Daoy (cell line): ENCODE measurements at places on chromosomes 13 and 19.
A peak's percentile ranks its signal among the peaks of the same experiment; 100 is the strongest.

DNA sequence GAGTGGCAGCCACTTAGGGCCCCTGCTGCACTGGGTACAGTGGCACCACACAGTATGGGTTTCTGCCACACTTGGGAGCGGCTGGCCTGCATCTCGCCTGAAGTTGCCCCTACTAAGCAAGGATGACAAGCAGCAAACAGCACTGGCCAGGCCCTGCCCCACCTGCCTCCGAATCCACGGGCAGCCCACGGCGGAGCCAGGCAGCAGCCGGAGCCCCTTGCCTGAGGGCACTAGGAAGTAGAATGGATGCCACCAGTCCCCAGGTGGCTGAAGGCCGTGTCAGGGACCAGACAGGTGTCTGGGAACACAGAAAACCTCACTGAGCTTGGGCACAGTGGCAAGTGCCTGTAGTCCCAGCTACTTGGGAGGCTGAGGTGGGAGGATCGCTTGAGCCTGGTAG, 19.4 kb downstream of the MLLT1 start:
- no peak for DNase-seq

DNA sequence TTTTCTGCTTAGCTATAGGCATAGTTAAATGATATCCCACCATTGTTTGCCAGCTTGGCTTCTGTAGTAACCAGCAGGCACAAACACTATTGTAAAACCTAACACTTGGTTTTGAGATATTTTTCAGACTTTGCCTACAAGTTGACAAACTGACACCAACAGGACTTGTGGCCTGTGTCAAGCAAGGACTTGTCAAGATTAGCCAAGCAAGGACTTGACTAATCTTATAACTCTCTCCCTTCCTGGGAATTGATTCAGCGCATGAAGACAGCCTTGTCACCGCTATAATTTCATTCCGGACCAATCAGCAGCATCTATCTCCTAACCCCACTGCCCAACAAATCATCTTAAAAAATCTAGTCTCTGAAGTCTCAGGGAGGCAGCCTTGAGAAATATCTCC, 72.7 kb upstream of the SLITRK1 start:
- DNase-seq: no peak

- no peak for DNase-seq
Measured at GRCh38 chr19:6416658-6417405, 7.8 kb downstream of the KHSRP start.

- DNase-seq: no peak
Measured at GRCh38 chr13:18949489-18949761, 232.2 kb downstream of the TUBA3C start.

DNA sequence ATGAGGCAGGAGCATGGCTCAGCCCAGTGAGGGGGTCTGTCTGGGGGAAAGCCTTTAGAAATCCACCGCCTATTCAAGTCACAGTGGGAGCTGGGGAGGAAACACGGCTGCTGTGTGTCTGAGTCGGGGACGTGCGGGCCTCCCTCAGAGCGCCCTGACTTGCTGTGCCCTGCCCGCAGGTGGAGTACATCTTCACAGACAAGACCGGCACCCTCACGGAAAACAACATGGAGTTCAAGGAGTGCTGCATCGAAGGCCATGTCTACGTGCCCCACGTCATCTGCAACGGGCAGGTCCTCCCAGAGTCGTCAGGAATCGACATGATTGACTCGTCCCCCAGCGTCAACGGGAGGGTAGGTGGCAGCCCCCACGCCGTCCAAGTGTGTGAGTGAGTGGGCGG, 137.8 kb upstream of the MCF2L start:
- no peak for DNase-seq

DNA sequence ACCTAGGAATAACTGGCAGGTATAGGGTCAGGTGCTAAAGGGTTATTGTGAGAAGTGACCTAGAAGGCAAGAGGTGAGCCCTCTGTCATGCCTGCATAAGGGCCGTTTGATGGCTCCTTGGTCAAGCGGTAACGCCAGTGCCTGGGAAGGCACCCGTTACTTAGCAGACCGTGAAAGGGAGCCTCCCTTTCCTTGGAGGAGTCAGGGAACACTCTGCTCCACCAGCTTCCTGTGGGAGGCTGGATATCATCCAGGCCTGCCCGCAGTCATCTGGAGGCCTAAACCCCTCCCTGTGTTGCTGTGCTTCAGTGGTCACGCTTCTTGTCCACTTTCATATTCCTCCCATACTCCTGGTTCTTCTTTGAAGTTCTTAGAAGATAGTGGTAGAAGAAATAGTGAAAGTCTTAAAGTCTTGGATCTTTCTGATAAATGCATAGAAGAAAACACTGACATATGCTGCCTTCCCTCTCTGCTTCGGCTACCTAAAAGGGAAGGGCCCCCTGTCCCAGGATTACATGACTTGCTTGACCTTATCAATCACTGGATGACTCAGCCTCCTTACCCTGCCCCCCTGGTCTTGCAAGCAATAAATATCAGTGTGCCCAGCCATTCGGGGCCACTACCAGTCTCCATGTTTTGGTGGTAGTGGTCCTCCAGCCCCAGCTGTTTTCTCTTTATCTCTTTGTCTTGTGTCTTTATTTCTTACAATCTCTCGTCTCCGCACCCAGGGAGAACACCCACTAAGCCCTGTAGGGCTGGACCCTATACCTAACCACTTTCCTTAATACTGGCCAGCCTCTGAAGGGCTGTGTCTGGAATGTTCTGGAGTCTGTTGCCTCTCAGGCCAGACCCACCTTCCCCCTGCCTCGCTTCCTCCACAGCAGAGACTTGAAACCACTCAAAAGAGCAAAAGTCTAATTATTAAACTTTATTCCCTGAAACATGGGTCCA, 16.1 kb upstream of the ABCC4 start:
- peak; percentile 8 for DNase-seq

GRCh38 chr13:85255978-85256377, 543.2 kb downstream of the SLITRK6 start:
- DNase-seq: no peak

- DNase-seq: no peak
Measured at GRCh38 chr19:5645409-5645808, 22.5 kb downstream of the SAFB start.

- DNase-seq: no peak
Measured at GRCh38 chr13:48246102-48246501, 13.1 kb downstream of the ITM2B start.

DNA sequence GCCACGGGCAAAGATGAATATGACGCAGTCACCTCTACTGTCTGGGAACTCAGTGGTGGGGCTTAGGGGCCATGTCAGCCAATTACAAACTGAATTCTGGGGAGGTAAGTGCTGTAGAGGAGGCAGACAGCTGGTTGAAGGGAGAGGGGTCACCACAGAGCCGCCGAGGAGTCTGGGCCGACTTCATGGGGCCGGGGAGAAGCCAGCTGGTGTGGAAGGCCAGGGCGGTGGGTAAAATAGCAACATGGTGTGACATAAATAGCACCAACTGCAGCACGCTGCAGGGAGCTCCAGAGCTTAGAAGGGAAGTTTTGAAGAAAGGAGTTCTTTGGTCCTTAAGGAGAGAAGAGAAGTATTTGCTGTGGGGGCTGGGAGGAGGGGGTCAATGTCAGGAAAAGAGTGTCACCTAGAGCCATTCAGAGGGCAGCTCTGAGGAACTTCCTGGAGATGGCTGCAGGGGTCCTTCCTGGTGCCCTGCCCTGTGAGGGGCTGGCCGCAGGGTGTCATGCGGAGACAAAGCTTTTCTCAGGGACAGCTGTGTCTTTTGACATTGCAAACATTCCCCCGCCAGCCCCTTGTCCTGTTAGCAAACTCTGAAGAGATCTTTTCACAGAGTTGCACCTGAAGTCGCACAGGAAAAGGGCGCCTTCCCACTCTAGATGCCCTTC, 6.4 kb downstream of the METTL21C start:
- no peak for DNase-seq

GRCh38 chr19:17419621-17420474, at the start of gene MVB12A:
Gene MVB12A, plus strand, starts transcription at chr19:17420047. Its CDS starts 89 bp downstream, at chr19:17420136.
- DNase-seq: peak; percentile 100

DNA sequence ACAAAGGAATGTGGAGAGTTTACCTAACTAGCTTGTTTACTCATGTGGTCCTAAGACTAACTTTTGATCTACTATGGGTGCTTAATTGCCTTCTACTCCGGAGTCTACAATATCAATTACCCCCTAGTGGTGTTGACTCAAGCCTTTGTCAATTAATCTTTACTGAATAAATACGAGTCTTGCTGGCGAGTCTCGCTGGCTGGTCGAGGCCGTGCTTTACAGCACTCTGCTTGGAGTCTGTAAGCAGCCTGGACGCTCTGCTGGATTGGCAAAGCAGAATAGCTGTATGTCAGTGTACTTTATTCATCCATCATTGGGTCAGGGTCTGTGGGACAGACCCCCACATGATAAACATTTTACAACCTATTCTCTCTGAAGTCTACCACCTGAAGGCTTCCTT, 9.9 kb upstream of the SPART start:
- DNase-seq: no peak

DNA sequence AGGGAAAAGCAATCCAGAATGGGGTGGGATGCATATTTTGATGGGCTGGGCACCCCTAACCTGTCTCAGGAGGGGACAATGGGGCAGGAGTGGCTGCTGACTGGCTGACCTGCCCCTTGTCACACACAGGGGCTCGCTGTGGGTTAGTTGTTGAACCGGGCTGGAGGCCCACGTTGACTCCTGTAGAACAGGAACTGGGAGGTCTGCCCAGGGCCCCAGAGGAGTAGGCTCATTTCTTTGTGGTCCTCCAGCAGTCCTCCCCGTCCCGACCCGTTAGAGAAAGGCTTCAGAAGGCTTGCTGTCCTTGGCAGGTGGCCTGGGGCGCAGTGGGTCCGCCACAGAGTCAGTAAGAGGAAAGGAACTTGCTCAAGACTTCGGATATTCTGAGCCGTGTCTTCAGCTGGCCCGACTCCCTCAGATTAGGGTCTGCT, 70.1 kb downstream of the COL4A1 start:
- no peak for DNase-seq

DNA sequence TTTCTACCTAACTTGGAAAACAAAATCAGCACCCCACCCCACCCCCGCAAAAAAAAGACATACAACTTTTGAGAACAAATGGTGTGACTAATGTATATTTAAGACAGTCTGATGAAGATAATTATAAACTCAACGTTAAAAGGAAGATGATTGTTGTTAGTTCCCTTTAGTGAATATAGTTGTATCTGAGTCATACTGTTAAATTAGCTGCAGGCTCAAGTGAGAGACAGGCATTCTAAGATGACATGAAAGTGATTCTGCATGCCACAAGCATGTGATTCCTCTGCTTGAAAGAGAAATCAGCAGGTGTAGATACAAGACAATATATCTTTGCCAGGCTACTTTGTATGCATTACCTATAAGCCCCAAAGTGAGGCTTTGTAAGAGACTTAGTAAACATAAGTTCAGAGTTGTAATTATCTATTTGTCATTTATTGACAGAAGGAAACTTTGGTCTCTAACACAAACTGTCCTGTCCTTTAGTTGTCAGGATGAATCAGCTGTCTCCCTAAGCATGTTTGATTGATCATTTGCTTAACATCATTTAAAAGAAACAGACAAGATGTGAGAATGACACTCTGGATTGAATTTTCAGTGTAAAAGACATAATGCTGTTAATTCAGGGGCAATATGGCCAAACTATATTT, 319.4 kb upstream of the HTR2A start:
- DNase-seq: peak; percentile 14

GRCh38 chr13:109401307-109401706, 385.1 kb downstream of the IRS2 start:
- no peak for DNase-seq

GRCh38 chr13:35594096-35594495, 117.6 kb upstream of the MAB21L1 start:
- no peak for DNase-seq

- peak; percentile 87 for DNase-seq
Measured at GRCh38 chr19:46076951-46077814, 36.4 kb upstream of the IGFL4 start.

DNA sequence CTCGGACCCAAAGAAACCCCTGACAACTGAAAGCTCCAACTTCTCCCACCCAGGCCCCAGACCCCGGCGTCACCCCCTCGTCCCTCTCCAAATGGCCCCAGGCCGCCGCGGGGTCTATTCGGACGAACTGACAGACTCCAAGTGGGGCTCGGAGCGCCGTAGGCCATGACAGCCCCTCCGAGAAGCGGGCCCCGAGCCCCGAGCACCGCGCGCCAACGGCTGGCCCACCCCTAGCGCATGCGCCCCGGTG, 360 bp downstream of the DDX39A start:
- DNase-seq: no peak

- DNase-seq: peak; percentile 53
Measured at GRCh38 chr19:56476651-56477428, at the start of gene ZNF667. Gene ZNF667, minus strand, starts transcription at chr19:56477345. Its CDS starts 14,975 bp downstream, at chr19:56462370.

DNA sequence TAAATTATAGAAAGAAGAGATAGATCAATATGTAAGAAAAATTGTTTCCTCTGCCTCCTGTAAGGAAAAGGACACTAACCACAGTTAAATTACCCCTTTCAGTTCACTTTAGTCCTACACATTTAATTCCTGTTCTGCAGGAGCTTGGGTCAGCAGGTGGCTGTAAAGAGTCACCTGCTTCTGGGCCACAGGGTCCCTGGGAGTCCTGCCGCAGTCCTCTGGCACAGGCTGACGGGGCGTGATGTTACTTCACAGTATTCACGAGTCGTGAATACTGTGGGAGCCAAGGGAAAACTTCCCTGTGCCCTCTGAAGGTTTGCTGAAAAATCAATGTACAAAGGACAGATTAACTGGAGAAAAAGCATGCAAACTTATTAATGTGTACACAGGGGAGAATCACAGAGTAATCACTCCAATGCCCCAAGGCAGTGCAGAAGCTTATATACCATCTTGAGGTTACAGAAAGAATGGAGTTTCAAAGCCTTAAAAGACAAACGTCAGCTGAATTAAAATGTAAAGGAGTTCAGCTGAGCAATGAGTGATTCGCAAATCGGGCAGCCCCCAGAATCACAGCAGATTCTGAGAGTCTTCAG, 125.8 kb upstream of the TMTC4 start:
- DNase-seq: no peak

DNA sequence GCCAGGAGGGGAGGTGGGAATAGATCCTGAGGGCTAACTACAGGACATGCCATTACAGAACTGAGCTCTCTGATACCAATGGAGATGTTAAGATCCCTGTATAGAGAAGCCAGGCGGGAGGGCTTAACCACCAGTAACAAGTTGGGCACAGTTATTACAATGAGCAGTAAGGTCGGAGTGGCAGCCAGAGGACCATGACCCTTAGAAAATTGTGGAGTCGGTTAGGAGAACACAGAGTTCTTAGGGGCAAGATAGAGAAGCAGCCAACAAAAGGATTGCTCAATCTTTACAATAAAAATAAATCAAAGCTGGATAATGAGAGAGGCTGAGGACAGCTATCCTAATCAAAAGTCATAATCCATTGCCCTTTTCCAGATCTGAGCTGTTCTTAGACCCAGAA, 10.4 kb downstream of the CPB2 start:
- no peak for DNase-seq

- DNase-seq: peak; percentile 66
Measured at GRCh38 chr13:94351292-94351990, 128.0 kb downstream of the DCT start.

DNA sequence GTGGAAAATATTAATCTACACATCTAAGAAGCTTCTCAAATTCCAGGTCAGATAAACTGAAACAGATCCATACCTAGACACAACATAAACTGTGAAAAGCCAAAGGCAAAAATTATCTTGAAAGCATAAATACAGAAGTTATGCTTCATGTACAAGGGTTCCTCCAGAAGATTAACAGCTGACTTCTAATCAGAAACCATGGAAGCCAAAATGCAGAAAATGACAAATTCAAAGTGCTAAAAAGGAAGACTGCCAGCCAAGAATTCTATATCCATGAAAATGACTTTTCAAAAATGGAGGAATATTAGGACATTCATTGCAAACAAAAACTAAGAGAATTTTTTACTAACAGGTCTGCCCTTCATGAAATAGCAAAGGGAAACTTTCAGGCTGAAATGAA, 72.8 kb downstream of the MYO16 start:
- DNase-seq: no peak
